ENCODE measurements at places on chromosomes 6 and 20. TPM values are rescaled to one million over a fixed set of nuclear protein-coding genes. Genes with fewer than 3 reads are reported as not detected.

ZC2HC1B gene
- total RNA-seq = not detected

CD93 gene
- 3.1 TPM for total RNA-seq

DEFB132 gene
- total RNA-seq = not detected

SGK2 gene
- total RNA-seq = 11.7 TPM

DNAAF9 gene
- total RNA-seq = 54.3 TPM

NR2E1 gene
- total RNA-seq = 13.1 TPM

HLA-DRA gene
- 72.7 TPM for total RNA-seq

MOCS1 gene
- total RNA-seq = 20.4 TPM

DNA sequence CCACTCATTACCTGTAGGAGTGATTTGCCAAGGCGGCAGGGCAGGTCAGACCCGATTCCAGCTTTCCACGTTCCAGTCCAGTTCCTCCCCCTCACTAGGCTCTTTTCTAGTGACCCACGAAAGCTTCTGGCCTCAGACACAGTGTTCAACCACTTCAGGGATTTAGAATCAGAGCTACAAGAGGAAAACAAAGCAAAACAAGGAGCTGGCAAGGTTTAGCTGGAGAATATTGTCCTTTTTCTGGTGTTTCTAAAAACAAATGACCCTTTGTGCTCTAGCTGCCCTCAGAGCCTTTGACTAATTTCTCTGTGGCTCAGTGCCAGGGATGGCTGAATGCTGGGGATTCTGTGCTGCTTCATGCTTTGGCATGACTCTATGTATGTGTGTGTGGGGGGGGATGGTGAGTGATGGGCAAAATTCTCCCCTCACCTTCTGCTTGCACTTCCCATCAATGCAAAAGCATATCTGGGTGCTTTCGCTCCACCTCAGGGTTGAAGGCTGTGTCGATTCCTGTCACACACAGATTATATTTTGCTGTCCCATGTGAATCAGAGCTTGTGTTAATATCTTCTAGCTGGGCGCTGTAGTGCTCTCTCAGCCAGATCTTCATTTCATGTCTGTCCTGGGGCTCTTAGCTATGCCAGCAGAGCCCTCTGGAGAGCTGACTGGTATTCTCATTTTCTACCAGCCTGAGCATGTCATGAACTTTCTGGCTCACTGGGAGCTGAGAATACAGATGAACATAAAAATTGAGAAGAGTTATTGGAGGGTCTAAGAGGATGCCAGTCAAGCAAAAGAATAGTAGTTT, 19.3 kb upstream of the NEDD9 start:
- peak; percentile 78 for DNase-seq

- DNase-seq = no peak
Measured at GRCh38 chr20:57398901-57399535, 7.8 kb downstream of the RBM38 start.

DNA sequence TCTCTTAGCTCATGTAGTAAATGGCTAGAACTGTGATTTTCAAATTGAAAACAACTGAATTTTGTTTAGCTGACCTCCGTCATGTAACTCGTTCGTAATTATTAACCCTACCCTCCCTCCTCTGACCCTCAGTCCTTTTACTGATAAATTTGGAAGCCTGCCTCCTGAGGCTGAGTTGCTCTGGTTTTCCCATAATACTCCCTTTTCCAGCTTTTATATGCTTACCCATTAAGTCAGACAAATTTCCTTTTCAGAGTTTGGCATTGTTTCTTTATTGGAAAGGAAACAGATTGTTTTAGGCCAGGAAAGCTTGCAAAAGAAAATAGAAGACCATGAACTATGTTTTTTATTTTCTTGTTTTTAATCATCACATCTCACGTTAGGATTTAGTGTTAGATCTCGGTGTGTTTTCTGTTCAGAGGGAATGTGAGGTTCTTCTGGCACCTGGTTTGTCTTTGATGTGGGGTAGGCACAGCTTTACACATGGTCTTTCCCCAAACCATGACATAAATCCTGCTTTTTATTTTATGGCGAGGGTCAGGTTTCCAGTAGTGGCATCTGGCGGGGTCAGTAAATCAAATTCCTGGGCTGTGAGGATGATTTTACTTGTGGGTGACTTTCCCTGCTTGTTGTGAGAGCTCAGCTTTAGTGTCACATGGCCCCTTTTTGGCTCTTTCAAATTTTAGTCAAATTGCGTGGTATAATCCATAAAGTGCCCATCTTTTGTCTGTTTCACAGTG, 24.5 kb downstream of the PLCB4 start:
- no peak for DNase-seq

DNA sequence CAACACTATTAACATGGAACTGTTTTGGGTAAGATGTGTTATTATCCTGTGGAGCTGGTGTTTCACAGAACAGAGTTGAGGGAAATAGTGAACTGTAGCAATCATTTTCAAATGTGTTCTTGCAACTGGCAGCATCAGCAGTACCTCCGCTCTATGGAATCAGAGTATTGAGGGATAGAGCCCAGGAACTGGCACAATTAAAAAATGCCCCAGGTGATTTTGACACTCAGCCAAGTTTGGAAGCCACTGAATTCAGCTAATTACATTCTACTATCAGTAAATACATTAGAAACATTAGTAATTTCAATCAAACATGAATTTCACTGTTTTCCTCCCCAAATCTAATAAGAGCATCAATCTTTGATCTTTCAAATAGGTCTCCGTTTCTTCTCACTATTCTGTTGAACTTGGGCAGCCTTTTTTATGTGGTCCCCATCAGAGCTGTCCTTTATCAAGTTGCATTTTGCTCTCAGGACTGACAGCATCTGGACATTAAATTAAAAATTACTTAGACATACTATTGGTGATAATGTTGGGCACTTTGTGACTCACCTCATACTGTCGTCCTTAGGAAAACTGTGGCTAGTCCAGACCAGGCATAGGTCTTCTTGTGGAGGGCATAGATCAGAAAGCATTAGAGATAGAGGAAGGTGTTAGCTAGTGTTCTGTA, 251.5 kb downstream of the DHX35 start:
- no peak for DNase-seq

- DNase-seq = no peak
Measured at GRCh38 chr6:11386323-11386722, 151.2 kb upstream of the TMEM170B start.

- DNase-seq = no peak
Measured at GRCh38 chr6:157985378-157986155, 3.9 kb downstream of the SYNJ2 start.

- no peak for DNase-seq
Measured at GRCh38 chr6:161922631-161923119, 648.8 kb upstream of the AGPAT4 start.

- no peak for DNase-seq
Measured at GRCh38 chr6:16320533-16321340, 82.3 kb downstream of the GMPR start.

- DNase-seq = no peak
Measured at GRCh38 chr6:132817554-132818403, 3.4 kb downstream of the RPS12 start.

- DNase-seq = no peak
Measured at GRCh38 chr6:155434829-155435423, 20.7 kb downstream of the NOX3 start.

- DNase-seq = no peak
Measured at GRCh38 chr6:17211101-17211500, 70.1 kb upstream of the RBM24 start.

DNA sequence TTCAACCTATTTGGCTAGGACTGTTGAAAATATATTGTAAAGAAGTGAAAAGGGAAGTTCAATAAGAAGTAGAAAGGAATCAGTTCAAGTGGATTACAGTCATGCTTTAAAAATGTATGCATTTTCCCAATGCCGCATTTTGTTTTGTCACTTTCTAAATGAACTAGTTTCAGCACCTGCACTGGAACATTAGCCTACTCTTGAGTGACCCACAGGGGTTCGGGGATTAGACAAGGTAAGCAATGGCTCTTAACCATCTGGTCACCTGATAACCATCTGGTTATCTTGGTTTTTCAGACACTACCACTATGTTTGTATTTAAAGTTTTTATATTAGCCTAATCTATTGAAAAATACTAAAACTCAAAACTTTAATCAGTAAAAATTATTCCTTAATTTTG, 97.6 kb downstream of the CD164 start:
- DNase-seq = no peak

DNA sequence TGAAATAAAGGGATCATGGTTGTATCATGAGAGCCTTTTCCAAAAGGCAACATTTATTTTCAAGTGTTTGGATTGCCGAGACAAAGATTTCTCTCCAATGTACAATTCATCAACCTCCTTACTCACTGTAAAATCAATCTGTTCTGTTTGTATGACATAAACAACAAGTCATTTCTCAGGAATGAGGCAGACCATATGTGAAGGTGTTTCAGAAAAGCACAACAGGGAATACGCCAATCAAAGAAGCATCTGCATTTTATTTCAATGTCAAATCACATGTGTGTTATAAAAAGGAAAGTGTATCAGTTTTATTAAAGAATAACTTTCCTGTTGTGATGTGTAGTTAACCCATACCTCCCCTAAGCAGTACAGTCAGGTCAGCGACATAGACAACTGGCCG, 653.7 kb downstream of the TFAP2A start:
- DNase-seq = no peak

DNA sequence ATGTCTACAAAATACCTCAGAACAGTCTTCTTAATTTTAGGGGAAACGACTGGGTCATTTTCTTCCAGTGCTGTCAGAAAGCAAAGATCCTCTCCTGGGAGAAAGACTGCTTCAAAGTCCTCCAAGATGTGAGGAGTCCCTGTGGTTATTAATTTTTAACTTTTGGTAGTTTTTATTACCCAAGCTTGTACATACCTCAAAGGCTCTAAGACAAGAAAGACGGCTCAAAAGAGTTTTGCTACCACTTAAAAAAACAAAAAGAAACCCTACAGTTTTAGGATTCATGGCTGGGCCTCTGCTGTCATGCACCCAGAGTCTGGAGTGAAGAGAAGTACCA, 56.1 kb upstream of the APCDD1L start:
- no peak for DNase-seq

DNA sequence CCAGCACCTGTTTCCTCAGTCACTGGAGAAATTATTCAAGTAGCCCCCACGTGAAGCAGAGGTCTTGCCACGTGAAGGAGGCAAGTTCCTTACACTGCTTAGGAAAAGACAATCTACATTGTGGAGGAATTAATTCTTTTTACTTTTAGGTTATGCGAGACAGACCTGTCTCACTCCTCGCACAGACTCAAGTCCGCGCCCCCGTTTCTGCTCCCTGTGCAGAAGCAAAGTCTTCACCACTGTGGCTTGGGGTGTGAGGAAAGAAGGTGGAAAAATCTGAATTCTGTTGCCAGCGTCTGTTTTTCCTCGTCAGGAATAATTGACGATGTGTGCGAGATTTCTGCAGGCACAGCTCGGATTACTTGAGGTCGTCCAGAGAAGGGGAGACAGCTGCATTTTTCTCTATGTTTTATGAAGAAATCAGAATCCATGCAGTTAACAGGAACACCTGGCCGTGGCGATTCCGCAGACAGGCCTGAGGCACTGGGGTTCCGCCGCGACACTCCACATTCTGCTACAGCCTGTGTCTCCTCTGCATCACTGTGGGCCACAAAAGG, 185.1 kb downstream of the SMOC2 start:
- no peak for DNase-seq

GRCh38 chr6:81750681-81751387, 1.6 kb downstream of the TENT5A start:
- DNase-seq = no peak

GRCh38 chr6:44432726-44433125, 45.2 kb downstream of the CDC5L start:
- DNase-seq = no peak

DNA sequence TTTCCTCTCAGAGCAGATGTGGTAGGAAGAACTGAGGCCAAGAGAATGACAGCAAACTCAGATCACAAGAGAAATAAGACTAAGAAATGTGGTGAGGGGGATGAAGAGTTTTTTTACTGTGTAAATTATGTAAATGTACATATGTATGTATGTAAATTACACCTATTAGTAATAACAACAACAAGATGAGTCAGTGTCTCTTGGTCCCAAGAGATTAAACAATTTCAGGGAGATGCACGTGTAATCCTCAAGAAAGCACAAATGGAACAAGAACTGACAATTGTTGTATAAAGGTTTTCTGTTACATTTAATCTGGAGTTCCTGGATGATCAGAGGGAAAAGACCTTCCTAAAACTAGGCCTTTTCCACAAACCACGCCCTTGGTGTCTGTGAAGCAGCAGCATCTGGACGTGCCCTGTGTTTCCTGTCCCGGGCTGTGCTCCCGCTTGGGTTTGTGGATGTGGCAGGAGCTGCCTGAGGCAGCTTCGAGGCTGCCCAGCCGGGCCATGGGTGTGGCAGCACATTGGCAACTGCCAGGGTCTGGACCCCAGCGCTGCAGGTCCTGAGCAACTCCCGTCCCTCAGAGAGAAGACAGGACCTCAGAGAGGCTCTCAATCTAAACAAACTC, 994 bp downstream of the CLDN20 start:
- DNase-seq = no peak

GRCh38 chr6:33139596-33140206, 52.6 kb downstream of the COL11A2 start:
- DNase-seq = no peak

DNA sequence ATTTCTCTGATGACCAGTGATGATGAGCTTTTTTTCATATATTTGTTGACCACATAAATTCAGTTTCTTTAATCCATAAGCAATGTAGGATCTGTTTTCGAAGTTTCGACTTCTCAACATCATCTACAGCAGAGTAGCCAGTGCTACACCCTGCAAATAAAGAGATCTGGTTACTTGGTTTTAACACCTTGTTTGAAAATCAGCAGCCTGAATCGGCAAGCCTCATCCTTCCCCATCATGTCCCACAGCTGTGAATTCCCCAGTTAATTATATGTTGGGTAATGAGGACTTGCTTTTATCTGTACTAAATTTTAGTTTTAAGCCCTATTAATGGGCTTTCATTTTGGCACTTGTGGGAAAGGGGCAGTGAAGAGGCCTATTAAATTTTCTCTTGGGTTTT, 80.6 kb downstream of the BMP2 start:
- no peak for DNase-seq

- no peak for DNase-seq
Measured at GRCh38 chr6:43776115-43776798, 6.2 kb downstream of the VEGFA start.

DNA sequence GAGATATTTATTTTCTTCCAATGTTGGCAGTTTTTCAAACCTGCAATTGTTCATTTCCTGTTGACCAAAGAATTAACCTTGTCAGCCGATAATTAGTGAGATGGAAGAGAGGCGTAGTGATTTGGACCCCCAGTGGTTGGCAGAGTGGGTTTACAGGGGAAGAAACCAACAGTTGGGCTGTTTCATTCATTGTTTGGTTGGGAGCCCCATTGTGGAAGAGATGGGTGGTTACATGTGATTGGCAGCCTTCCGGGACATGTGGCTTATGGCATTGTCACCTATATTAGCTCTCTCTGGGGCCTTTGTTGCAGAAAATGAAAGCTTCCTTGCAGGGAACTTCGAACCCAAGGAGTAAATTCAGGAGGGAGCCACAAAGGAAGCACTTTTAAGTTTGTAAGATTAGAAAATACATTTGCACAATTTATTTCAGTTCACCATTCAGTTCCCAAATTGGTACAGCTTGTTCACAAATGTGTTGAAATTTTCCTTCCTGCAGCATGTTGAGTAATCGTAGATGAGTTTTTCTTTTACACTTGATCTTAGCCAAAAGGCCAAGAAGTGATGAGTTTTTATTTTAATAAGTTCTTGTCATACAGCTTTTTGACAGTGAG, 50.3 kb upstream of the CDKAL1 start:
- no peak for DNase-seq
